ENCODE measurements at places on chromosomes 1 and 21.

DNA sequence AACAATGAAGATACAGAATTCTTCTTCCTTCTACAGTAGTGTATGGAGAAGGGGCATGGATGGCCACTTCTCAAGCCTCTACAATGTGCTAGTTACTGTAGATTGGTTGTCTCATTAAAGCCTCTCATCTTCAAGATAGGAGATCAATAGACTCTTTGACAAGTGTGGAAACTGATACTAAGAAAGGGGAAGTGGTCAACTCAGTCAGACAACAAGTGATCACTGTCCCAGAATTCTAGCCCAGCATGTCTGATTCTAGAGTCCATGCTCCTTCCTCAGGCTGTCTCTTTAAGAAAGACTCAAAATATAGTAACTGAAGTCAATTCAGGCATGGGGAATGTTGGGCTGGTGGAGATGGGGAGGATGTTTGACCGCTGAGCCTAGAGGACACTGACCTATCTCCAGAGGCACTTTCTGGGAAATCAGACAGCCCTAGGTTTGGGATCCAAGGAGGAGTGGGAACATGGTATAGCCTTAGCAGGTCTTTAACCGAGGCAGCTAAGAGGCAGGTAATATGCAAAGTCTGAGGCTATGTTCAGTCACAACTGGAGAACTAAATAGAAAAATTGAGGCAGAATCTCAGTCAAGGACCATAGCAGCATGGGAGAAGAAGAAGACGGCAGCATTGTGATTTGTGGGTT lies 39.3 kb upstream of the EYA3 start:
- DNase-seq: no peak

DNA sequence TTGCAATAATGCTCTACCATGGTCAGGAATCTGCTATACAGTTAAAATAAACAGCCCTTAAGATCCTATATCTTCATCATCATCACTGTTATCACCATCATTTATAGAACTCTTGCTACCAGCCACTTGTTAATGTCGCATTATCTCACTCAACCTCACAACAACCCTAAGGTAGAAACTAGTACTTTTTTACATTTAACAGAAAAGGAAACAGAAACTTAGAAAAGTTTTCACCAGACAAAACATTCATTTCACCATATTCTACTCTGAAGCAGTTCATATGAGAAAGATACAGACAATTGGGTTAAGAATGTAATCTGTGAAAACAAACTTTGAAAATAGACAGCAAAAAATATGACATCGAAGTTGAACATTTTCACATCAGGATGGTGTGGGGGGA lies 262.6 kb downstream of the ATG4C start:
- DNase-seq: no peak

DNA sequence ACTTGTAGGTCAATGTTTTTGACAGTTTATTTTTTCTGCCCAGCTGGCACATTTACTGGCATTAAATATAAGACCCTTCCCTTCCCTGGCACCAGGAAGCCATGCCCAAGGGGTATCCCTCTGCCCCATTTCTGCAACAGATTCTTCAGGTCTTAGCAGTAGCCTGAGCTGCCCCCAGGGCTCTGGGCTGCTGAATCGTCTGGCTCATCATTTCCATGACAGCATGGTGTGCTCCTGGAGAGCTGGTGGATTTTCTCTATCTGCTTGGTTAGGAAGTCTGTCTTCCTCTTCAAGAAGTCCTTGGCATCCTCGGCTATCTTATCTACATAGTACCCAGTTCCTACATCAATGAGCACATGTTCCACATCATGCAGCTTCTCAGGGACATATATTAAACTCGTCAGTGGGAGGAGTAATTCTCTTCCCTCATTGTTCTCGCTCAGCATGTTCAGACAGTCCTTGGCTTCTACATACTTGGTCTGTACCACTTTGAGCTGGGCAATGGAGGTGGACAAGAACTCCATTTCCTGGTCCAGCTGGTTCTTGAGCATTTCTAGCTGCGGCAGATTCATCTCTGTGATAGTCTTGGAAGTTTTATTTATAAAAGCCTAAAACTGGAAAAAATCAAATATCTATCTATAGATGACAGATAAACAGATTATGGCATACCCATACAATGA lies 23.5 kb downstream of the MIA3 start:
- no peak for DNase-seq

DNA sequence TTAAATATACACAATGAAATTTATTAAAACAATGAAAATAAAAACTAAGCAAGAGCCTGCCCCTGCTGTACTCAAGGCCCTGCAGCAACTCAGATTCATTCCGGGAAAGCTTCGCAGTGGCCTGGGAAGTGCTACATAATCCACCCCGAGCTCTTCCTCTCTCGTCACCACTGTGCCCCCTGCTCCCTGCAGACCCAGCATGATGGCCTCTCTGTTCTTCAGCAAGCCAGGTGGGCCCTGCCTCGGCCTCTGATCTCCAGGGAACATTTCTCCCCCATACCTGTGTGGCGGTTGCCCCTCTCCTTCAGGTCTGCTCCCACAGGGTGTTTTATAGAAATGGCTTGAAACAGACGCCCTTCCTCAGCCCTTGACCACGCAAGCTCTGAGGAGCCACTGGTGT lies 10.6 kb downstream of the RNF187 start:
- no peak for DNase-seq

- DNase-seq: no peak
Observed at GRCh38 chr1:111921948-111922347, 67.5 kb downstream of the KCND3 start.

DNA sequence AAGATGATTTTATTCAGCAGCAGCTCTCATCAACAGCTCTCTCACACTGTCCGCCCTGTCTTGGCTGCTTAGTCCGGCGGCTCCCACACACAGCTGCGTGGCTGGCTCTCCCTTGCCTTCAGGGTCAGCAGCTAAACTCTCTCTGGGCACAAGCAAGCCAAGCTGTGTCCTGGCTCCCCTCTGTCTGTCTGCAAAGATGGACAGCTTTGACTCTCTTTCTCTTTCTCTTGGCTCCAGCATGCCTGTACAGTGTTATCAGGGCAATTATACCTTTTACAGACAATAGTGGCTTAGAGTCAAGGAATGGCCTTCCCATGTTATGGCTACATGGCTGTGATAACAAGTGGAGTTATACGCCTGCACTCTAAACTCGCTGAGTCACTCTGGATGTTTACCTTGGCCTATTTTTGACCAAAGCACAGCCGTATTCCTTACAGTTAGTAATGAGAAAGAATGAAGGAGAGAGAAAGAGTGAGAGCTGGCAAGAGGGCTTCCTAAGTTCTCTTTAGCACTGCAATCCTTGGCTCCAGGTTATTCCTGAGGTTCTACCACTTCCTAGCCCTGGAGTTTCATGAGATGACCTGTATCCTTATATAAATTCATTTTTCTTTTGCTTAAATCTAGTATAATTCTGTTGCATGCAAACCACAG lies 59.9 kb upstream of the ZSWIM5 start:
- peak; percentile 77 for DNase-seq

- DNase-seq: no peak
Observed at GRCh38 chr1:24364605-24364974, 45.4 kb downstream of the GRHL3 start.

DNA sequence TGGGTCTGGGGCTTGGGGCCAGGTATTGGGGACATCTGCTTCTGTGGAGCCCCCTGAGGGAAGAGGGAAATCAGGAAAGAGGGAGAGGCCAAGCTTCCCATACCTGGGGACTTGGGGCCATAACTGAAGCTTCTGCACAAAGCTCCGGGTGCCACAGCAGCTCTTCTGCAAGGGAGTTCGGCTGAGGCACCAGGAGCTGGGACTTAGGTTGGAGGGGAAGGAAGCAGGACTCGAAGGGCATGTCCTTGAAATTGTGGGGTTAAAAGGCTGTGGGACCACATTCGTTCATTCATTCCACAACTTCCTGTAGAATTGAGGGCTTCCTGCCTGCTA lies 1.7 kb upstream of the EPS8L3 start:
- no peak for DNase-seq

DNA sequence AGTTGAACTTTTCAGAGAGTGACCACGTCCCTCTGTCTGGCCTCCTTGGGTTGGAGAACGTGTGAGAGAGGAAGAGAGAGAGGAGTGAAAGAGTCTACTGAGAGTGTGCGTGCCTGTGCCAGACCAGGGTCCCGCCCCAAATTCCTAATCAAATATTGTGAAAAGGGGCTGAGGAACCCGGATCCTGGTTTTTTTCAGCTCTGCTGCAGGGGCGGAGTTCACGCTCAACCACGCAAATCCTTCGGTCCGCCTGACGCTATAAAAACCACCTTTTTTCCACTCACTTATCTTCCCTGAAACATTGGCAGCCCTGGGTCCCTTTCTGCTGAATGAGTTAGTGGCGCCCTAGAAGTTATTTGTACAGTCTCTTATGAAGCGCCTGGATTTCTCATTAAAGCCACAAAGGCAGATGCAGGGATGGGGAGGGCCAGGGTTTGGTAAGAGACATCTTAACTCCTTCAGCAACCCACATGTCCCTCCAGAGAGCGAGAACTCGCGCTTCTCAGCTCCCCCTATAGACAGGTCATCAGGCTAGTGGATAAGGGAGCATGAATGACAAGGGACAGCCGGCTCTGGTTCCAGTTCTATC lies at the start of gene FMOD:
TSS of gene FMOD (minus strand) at position 86 of the 589 bp plus-strand sequence. CDS start 2,852 bp downstream, outside the sequence.
- DNase-seq: peak; percentile 93

GRCh38 chr1:230149751-230150584 lies 82.9 kb downstream of the GALNT2 start:
- DNase-seq: no peak

- peak; percentile 54 for DNase-seq
Observed at GRCh38 chr1:2314273-2314802, 77.0 kb downstream of the MORN1 start.

- no peak for DNase-seq
Observed at GRCh38 chr1:152449661-152450060, 35.6 kb upstream of the CRNN start.

GRCh38 chr21:37983336-37984095 lies 67.3 kb upstream of the KCNJ6 start:
- no peak for DNase-seq

- DNase-seq: no peak
Observed at GRCh38 chr1:156898161-156898566, 4.6 kb downstream of the PEAR1 start.

DNA sequence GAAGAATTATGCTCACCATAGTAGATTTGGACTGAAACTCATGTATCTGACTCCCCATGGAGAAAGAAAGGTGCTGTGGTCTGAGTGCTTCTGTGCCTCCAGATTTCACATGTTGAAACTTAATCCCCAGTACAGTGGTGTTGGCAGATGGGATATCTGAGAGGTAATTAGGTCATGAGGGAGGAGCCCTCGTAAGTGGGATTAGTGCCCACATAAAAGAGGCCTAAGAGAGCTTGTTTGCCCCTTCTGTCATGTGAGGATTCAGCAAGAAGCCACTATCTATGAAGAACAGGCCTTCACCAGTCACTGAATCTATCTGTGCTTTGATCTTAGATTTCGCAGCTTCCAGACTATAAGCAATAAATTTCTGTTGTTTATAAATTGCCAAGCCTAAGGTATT lies 150.1 kb downstream of the PLPP3 start:
- DNase-seq: no peak

DNA sequence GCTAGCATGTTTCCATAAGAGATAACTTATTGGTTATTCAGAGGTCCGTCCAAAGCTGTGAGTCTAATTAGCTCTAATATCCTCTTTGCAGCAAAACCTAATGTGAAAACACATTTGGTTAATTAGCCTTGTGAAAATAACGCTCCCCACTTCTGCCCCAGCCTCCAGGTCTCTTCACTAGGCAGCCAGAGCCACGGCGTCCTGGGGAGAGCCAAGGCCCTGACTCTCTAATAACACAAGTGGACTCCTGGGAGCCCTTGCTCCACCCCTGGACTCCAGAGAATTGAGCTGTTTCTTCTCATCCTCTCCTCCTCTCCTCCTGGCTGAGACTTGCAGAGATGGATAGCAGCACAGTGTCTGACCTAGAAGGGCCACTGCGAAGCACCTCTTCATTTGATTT lies 78.8 kb downstream of the CCDC185 start:
- no peak for DNase-seq

GRCh38 chr1:39668111-39668510 lies 3.8 kb downstream of the NT5C1A start:
- no peak for DNase-seq

- DNase-seq: no peak
Observed at GRCh38 chr1:208216062-208216461, 28.1 kb downstream of the PLXNA2 start.

DNA sequence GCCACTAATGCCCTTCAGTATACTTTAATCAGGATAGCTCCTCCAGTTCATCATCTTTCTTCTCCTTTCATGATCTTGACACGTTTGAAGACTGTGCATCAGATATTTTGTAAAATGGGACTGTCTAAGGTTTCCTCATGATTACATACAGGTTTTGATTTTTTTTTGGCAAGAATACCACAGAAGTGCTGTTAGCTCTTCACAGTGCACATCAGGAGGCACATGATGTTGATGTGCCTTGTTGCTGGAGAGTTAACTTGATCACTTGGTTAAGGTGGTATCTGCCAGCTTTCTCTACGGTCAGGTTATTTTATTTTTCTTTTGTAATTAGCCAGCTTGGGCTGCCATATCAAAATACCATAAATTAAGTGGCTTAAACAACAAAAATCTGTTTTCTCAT lies 128.6 kb upstream of the IVNS1ABP start:
- no peak for DNase-seq

DNA sequence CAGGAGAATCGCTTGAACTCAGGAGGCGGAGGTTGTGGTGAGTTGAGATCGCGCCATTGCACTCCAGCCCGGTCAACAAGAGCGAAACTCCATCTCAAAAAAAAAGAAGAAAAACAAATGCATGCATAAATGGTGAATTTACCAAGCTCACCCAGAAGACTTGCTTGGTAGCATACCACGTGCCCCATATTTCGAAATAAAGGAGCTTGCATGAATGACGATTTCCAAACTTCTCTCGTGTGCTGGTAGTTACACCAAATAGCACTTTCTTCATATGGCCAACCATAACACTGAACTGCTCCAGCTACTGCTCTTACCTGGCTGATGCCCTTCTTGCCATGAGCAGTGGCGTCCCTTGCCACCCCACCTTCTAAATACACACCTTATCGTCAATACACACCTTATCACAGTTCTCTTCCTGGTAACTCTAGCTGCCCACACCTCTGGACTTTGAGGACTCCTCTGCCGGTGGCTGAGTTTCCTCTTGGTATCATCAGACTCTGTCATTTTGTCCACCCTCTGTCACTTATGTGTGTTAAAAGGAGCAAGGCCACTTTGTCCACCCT lies 2.8 kb downstream of the DOP1B start:
- DNase-seq: no peak

- peak; percentile 46 for DNase-seq
Observed at GRCh38 chr1:229342656-229343569, at the start of gene CCSAP. Gene CCSAP (minus strand): TSS chr1:229343047. CDS start chr1:229342465, 582 bp downstream.

- DNase-seq: no peak
Observed at GRCh38 chr1:220573836-220574235, 45.9 kb downstream of the MARK1 start.

GRCh38 chr1:235663628-235664027 lies 14.0 kb upstream of the GNG4 start:
- no peak for DNase-seq

GRCh38 chr1:12756768-12757413 lies 10.9 kb downstream of the CFAP107 start:
- no peak for DNase-seq
